Activated CD4-positive, alpha-beta T cell treated with anti-CD3 and anti-CD28 coated beads, Interleukin-2, Interleukin-4, amounts not matched to agents 100 ng/mL and 50 ng/mL, durations not matched to agents 16 hours and 8 hours (primary cell): ENCODE measurements at places on chromosomes 1 and 21.
A peak's percentile ranks its signal among the peaks of the same experiment; 100 is the strongest.

DNA sequence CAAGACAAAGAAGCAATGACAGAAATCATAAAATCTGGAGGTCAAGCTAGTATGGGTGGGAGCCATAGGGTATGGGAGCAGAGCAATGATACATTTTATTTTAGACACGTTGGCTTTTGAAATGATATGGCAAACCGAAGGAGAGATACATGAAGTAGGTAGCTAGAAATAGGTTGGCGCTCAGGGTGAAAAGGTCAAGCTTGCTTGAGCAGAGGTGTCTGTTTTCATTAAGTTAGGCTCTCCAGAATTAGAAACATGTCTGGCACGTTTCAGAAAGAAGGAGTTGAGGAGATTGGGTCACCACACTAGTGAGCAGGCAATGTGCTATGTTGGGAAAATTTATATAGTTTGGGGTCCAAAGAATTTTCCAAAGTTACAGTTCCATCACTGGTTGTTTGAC, 151.4 kb downstream of the AMY1C start:
- DNase-seq = no peak

DNA sequence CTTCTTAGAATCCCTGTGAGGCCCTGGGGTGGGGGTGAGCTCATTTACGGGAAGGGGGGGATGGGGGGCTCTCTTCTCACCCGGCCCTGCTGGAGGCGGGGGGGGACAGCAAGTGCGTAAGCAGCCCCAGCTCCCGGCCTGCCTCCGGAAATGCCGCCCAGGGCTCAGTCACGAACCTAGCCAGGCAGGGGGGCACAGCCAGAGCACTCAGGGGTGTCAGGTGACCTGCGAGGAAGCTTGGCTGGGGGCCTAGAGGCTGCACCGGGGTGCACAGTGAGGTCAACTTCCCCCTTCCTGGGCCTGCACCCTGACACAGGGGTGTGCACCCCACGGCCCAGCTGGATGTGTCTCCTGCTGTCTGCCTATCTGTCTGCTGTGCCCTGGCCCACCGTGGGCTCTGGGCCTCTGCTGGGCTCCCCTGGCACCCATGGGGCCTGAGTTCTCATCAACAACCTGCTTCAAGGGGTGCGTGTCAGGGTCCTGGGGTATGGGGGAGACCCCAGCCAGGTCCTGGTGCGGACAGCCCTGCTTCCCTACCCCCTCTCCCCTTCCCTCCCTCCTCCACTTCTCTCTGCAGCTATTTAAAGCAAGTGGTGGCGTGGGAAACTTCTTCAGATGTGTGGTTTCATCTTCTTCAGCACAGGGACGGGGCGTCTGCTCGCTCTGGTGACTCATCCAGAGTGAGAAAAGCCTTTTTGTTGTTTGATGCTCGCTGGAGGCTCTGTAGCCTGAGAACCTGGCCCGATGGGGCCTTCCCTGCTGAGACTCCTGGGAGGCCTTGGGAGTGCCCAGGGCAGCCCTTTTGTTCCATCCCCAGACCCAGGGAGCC, 92.5 kb upstream of the RUNX3 start:
- DNase-seq = peak; percentile 93

- no peak for DNase-seq
These were observed 18.0 kb downstream of the PGM1 start for GRCh38 chr1:63611231-63611630.

- no peak for DNase-seq
These were observed 68.3 kb upstream of the TARDBP start for GRCh38 chr1:10943991-10944730.

DNA sequence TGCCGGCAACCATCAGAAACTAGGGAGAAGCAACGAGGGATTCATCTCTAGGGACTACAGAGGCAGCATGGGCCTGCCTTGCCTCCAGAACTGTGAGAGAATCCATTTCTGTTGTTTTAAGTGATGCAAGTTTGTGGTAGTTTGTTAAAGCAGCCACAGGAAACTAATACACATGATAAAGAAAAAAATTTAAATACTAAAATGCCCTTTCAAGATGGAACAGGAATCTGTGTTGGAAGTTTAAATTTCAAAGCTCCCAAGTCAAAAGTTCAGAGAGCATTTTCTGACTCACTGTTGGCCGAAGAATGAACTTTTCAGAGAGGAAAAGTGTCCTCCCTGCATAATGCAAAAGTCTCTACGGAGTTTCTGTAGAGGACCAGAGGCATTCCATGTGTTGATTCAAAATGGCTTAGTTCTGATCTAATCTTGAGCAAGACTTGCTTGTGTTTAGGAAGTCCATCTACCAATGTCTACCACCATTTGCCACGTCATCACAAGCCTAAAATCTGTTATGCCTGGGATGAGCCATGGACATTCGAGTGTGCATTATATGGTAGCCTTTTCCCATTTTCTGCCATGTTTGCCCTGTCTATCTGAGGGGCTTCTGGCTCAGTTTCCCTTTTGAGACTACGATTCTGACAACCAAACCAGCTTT, 22.4 kb upstream of the ARHGAP29 start:
- DNase-seq = no peak

DNA sequence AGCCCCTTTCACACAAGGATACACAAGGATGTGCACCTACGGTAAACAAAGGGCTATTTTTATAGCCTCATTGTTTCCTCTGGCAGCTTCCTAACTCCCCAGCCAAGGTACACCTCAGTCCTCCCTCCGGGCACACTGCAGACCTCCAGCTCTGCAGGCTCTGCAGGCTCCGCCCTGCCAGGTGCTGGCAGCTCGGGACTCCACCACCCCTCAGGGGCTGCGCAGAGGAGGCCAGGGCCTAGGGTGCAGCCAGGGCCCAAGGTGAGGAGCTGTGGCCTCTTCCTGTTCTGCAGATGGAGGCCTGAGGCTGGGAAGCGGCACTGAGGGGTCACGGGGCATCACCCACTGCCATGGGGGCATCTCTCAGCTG, 19.8 kb upstream of the CLSTN1 start:
- DNase-seq = no peak

- DNase-seq = peak; percentile 74
These were observed 65.4 kb downstream of the RUNX1 start for GRCh38 chr21:34983680-34984086.

DNA sequence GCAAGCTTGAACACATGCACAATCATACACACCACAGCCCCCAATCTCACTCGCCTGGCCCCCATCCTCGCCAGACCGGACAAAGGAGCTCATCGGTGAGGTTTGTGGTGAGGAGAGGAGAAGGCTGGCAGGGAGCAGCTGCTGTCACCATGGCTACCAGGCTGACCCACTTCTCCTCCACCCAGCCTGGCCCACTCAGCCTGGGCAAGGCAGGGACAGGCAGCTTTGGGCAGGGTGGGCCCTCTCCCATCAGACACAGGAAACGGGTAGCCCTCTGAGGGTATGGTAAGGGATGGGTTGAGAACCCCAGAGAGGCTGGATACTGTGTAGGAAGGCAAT, 15.9 kb downstream of the RIMS3 start:
- DNase-seq = no peak

DNA sequence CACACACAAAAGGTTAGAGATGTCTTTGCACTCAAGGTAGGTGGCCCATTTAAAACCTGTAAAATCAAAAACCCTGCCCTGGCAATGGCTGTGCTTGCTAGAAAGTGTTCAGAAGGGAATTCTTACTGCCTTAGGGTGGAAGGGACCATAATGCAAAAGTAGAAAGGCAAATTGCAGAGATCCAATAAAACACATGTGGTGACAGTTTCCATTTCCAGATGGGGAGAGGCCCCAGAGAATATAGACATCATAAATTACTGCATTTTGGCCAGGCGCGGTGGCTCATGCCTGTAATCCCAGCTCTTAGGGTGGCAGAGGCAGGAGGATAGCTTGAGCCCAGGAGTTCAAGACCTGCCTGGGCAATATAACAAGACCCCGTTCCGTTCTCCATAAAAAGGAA, 13.0 kb downstream of the FMO1 start:
- DNase-seq = no peak

DNA sequence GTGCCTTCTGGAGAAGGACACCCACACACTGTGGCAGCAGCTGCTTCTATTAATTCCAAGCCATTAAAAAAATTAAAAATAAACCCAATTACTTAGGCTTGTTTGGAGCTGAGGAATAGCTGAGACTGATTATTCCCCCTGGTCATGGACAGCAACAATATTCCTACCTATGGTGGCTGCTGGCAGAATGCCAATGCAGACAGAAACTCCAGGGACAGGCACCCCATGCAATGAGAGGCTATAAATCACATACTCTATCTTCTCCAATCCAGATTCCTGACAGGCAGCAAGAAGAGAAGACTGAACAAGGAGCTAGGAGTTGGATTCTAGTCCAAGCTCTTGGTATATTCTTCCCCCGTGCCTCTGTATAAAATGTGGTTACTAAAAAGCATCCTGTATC, 275.4 kb upstream of the BEND5 start:
- DNase-seq = no peak

- peak; percentile 45 for DNase-seq
These were observed 940 bp upstream of the ATAD3A start for GRCh38 chr1:1510912-1511532.

DNA sequence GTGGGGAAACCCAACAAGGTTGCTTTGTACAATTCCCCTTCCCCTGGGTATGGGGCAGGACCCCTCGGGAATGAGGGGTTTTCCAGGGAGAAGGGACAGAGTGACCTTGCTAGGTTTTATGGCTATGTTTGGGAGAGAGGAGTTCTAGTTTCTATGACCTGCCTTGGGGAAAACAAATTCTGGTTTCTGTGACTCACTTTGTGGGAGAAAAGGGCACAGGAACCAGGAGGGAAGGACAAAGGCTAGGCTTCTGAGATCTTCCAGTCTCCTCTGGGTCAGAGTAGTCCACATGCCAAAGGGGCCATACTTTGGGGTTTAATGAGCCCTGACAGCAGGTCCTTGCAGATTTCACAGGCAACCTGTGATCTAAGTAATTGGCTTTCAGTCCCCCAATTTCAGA, 5.5 kb upstream of the PTGER3 start:
- DNase-seq = no peak

DNA sequence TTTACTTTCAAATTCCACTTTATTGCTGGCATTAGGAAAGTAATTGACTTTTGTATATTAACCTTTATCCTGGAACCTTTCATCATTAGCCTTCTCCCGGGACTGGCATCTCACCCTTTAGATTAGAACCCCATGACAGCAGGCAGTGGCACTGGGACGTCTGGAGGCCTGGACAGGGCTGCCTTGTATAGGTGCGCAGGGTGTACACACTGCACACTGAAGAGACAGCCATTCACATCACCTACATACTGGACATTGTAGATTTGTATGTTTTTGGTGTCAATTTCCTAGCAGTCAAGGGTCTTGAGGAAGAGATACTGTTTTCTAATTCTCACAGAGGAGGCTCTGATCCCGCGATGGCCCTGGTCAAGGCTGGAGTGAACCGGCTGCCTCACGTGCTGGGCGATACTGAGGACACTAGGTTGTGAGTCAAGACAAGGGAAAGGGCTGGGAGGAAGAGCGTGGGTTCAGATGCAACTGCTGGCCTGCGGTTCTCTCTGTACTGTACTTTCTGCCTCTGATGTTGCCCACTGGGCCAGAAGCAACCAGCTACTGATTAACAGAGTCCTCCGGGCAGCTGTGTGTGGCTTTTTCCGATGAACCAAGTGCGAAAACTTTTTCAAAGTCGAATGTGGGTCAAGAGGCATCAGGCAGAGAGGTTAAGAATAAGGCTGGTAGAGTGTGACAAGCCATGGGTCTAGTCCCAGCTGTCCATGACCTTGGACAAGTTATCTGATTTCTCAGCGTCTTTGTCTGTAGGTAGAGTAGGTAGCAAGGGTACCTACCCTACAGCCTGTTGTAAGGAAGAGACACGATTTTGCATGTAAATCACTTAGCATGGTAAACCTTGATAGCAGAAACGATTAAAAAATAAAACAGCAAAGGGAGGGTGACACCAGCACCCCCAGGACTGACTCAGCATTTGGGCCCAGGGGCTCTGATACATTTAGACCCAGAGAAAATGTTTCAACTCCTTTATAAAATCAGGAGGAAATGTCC, 38.2 kb upstream of the SLC25A33 start:
- DNase-seq = no peak

DNA sequence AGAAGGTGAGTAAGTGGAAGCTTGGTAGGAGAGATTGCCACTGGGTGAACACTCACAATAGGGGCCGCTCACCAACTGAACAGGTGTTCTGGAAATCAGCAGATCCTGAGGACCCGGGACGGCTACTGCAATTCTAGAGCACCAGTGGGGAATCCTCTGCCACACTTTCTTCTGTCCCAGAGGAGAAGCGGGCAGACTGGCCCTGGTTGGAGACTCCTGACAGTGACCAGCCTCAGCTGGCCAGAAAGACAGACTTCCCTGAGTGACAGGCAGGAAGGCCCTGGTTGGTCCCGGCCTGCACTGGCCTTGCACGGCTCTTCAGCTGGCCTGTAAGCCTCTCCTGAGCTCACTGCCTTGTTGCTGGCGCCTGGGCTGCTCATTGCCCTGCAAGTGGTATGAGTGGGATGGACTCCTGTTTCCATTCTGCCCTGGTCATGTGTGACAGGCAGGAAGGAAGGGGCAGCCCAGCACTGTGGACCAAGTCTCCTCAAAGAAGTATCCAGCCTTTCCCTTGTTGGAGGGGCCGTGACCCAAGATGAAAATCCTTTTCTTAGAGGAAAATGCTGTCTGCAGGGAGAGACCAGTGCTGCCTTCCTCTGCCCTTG, 34.5 kb downstream of the MAN1C1 start:
- DNase-seq = no peak

DNA sequence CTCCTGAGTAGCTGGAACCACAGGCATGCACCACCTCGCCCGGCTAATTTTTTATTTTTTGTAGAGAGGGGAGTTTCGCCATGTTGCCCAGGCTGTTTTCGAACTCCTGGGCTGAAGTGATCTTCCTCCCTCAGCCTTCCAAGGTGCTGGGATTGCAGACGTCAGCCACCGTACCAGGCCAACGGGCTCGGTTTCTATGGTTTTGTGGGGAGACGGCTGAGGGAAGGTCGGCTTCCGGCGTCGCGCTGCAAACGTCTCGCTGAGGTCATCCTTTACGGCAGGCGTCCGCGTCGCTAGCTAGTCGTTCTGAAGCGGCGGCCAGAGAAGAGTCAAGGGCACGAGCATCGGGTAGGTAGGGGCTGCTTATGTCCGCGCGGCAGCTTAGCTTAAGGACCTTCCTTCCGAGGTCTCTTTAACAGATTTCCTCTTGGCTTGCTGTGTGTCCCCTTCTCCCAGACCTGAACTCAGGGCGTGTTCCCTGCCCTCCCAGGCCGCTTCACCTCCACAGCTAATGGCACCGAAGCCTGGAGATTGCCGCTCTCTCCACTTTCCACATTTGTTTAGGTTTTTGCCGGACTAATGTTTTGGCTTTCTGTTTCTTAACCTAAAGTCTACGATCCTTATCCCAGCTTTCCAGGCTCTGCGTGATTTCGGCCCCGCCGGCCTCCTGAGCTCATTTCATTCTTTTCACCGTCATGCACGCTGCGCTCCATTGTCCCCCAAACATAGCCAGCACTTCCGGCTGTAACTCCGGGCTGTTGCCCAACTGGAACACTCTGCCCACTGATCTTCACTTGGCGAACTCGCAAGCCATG, at the start of gene NDUFS5:
TSS of gene NDUFS5 (plus strand) at position 300 of the 815 bp plus-strand sequence. CDS start 2,375 bp downstream, outside the sequence.
- DNase-seq = peak; percentile 91

DNA sequence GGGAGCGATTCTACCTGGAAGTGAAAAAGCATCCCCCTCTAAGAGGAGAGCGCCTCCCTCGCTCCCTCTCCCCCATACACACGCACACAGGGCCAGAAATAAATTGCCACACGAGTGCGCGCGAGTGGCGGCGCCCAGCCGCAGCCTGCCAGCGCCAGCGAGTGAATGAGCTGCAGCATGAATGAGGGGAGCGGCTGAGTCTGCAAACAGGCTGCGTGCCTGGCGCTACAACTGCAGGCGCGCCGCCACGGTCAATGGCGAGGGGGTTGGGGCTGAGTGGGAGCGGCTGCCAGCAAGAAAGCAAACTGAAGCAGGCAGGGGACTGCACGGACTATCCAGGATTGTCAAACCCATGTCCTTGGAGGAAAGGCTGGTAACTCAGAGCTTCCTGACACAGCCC, 2.2 kb downstream of the CAMK1G start:
- DNase-seq = no peak
